ENCODE measurements at places on chromosomes 6 and 20. TPM values are rescaled to one million over a fixed set of nuclear protein-coding genes. Genes with fewer than 3 reads are reported as not detected.

- no peaks in the 10 kb centered on the region for H3K27me3 ChIP-seq
- no peaks in the 10 kb centered on the region for H3K36me3 ChIP-seq
- no peak for DNase-seq
- H3K4me3 ChIP-seq = peak overlapping the region; percentile 37
- H3K27ac ChIP-seq = no peak overlapping the region
These were observed 3.2 kb downstream of the CNKSR3 start for GRCh38 chr6:154506991-154507898.

DNA sequence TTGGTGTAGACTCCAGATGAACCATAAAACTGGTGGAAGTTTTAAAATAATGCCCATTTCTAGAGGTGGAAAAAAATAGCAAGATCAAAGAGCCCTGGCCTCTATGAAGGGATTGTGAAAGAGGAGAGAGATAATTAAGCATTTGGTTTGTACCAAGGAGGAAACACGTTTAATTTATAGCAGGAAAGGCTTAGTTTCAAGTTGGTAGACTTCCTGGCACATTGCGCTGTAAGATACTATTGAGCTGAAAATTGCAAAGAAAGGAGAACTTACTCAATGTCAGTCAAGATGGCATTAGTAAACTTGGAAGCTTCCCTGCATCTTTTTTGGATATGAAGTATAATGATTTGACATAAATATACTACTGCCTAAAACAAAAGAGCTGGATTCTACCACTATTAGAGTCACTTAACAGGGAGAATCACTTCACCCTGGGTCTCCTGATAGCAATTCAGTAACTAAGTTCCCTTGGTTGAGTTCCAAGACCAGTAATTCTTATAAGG, 24.4 kb downstream of the MARCKS start:
- no peak for DNase-seq
- H3K4me3 ChIP-seq = no peak overlapping the region
- no peak overlapping the region for H3K27ac ChIP-seq
- no peaks in the 10 kb centered on the region for H3K36me3 ChIP-seq

- H3K36me3 ChIP-seq = no peaks in the 10 kb centered on the region
- DNase-seq = no peak
- peaks cover 10% of the 10 kb centered on the region for H3K4me1 ChIP-seq
- H3K27me3 ChIP-seq = no peaks in the 10 kb centered on the region
These were observed 1.8 kb downstream of the CHMP4B start for GRCh38 chr20:33812908-33813462.

GRCh38 chr20:34942301-34942700, 13.3 kb downstream of the GSS start:
- DNase-seq = no peak
- no peaks in the 10 kb centered on the region for H3K27me3 ChIP-seq
- no peak overlapping the region for H3K4me3 ChIP-seq

DNA sequence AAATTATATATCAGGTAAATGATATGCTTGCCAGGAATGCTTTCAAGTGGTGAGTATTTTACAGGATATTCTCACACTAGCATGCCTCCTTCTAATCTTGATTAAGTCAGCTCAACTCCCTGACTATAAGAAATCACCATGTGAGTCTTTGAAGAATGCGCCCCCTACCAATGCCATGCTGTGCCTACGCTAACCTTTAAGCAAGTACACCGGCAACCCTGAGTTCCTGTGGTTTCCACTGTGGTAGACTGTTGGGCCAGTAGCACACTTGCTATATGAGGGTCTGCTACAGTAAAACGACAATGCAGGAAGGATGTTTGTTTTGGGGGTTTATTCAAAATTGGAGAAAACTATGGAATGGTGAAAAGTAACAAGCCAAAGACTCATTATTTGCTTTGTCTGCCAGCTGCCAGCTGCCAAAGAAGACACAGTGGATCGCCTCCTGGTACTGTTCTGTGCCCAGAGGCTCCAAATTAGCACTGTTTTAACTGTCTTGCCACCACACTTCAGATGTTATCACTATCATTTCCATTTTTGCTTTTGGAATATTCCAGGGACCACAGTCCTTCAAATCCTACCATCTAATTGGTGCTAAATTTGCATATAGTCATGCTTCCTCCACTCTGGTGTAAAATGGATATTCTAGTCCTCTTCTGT, 333.5 kb downstream of the RNGTT start:
- no peak for DNase-seq
- no peaks in the 10 kb centered on the region for H3K4me1 ChIP-seq
- no peak overlapping the region for H3K27ac ChIP-seq
- no peaks in the 10 kb centered on the region for H3K27me3 ChIP-seq
- no peak overlapping the region for H3K4me3 ChIP-seq
- H3K36me3 ChIP-seq = no peaks in the 10 kb centered on the region

- no peak for DNase-seq
- no peaks in the 10 kb centered on the region for H3K4me1 ChIP-seq
- H3K4me3 ChIP-seq = no peak overlapping the region
- H3K27me3 ChIP-seq = no peaks in the 10 kb centered on the region
- no peaks in the 10 kb centered on the region for H3K36me3 ChIP-seq
- H3K27ac ChIP-seq = no peak overlapping the region
These were observed 414.4 kb upstream of the MMS22L start for GRCh38 chr6:97697456-97697855.

DNA sequence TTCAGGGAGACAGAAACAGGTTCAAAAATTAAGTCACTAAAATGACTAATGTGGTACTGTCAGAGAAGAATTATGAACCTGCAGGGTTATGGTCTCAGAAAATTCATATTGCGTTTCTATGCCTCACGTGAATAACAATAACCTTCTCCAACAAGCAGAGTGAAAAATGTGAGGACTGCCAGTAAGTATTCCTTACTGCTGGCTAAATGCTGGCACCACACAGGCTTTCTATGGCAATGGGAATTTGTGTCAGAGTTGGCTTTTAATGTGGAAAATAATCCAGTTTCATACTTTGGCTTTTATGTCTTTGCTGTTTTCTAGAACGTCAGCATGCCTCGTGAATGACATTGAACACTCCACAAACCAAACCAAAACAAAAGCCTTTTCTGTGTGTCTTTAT, 656.0 kb downstream of the KIF16B start:
- no peak for DNase-seq
- no peaks in the 10 kb centered on the region for H3K36me3 ChIP-seq
- no peaks in the 10 kb centered on the region for H3K4me1 ChIP-seq
- H3K27ac ChIP-seq = no peak overlapping the region

GRCh38 chr6:39685489-39685826, 39.8 kb downstream of the KIF6 start:
- H3K27ac ChIP-seq = no peak overlapping the region
- no peaks in the 10 kb centered on the region for H3K36me3 ChIP-seq
- no peak for DNase-seq
- H3K4me1 ChIP-seq = no peaks in the 10 kb centered on the region

DNA sequence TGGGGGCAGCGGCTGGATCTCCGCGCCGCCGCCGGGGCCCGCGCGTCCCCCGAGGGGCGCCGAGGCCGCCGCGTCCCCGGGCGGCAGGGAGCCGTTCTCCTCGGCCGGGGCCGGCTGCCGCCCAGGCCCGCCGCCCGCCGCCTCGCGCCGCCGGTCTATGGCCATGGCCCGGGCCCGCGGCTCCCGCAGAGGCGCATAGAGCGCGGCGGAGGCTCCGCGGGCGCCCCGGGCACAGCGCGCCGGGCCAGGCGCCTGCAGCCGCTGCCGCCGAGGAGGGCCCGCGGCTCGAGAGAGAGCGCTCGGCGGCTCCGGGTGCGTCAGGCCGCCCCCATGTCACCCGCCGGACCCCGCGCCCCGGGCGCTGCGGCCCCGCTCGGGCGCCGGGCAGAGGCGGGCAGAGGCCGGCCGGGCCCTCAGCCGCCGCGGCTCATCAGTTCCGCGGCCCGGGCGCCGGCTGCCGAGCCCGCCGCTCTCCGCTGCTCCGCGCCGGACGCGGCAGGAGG, 404 bp downstream of the SLC22A23 start:
- peaks cover 5% of the 10 kb centered on the region for H3K4me1 ChIP-seq
- no peaks in the 10 kb centered on the region for H3K36me3 ChIP-seq
- H3K4me3 ChIP-seq = peak overlapping the region; percentile 74
- H3K27me3 ChIP-seq = no peaks in the 10 kb centered on the region
- DNase-seq = no peak

- H3K27ac ChIP-seq = no peak overlapping the region
- H3K36me3 ChIP-seq = no peaks in the 10 kb centered on the region
- H3K4me3 ChIP-seq = no peak overlapping the region
- no peaks in the 10 kb centered on the region for H3K27me3 ChIP-seq
These were observed 10.5 kb downstream of the ZBTB2 start for GRCh38 chr6:151380848-151381205.

DNA sequence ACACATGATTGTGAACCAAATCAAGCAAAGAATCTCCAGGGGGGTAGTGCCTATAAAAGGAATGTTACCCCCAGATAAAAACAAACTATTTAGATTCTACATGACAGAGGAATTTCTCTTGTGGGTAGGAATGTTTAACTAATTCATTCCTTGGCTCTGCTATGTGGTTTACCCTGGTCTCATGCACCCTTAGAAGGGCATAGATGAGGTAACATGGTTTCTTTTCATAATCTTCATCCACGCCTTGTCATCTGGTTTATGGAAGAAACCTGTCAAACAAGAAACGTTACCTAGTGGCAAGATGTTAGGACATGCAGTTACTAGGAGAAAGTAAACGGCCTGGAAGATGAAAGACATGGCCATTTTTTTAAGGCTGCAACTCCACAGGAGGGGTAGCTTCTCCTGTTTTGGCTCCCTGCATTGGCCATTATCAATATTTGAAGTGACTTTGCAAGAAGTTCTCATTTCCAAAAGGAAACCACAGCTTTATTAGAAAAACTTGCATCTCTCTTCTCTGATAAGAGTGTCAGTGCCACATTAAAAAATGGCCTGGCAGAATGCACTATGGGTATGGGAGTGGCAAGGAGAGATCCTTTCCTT, 45.5 kb downstream of the STX11 start:
- no peaks in the 10 kb centered on the region for H3K36me3 ChIP-seq
- no peak overlapping the region for H3K27ac ChIP-seq
- no peak for DNase-seq
- no peaks in the 10 kb centered on the region for H3K27me3 ChIP-seq
- no peak overlapping the region for H3K4me3 ChIP-seq

DNA sequence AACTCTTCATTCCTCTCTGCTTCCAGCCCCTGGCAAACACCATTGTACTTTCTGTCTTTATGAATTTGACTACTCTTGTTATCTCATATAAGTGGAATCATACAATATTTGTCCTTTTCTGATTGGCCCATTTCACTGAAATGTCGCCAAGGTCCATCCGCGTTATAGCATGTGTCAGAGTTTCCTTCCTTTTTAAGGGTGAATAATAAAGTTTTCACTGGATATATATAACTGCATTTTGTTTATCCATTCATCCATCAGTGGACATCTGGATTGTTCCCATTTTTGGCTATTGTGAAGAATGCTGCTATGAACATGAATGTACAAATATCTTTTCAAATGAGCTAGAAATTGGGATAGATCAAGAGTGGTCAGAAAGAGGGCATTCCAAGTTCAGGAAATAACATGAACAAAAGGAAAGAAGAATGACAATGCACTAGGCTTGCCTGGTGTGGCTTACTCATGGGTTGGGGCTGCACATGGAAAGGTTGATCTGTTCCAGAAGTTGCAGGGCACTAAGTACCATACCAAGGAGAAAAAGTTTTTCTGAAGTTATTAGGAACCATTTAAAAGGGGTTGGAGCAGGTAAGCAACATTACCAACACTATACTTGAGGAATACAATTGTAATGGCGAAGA, 10.0 kb upstream of the L3MBTL3 start:
- H3K27ac ChIP-seq = no peak overlapping the region
- no peak overlapping the region for H3K4me3 ChIP-seq
- no peak for DNase-seq

DNA sequence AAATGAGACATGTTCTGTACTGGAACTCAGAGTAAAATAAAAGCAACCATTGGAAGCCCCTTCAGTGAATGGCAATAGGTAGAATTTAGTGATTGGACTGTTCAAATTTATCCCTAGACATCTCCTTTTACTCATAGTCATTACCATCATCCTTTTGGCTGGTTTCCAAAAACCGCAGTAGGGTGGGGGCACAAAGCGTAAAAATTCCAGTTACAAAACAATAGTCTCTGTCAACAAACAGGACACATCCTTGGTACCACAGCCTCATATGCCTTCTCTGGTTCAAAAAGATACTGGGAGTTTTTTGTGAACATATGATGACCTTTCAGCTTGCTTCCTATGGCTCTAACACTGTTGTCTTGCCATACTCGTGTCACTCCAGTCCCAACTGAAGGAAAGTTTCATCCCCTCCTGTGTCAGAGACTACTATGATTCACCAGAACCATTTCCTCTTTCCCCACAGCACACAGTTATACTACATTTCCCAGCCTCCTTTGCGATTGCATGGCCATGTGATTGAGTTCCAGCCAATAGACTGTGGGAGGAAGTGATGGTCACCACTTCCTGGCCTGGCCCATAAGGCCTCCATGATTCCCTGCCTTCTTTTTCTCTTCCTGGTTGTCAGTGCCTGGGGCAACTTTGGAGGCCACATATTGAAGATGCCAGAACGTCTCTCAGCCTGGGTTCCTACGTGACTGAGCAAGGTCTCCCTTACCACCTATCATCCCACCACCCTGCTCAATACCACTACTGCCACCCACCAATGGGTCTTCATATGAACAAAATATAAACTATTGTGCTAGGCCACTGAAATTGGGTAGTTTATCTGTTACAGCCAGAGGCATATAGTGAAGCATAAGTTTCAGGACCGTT, 162.4 kb downstream of the ID4 start:
- no peaks in the 10 kb centered on the region for H3K4me1 ChIP-seq
- no peaks in the 10 kb centered on the region for H3K27me3 ChIP-seq
- no peak overlapping the region for H3K27ac ChIP-seq

Gene CAP2
- total RNA-seq = 7.1 TPM

Gene SMLR1
- total RNA-seq = not detected

Gene NTSR1
- not detected for total RNA-seq

Gene SNTA1
- 108 TPM for total RNA-seq

Gene PLCB1
- total RNA-seq = 22.9 TPM

Gene COL10A1
- not detected for total RNA-seq
